ENCODE measurements at places on chromosomes 3 and 15.

DNA sequence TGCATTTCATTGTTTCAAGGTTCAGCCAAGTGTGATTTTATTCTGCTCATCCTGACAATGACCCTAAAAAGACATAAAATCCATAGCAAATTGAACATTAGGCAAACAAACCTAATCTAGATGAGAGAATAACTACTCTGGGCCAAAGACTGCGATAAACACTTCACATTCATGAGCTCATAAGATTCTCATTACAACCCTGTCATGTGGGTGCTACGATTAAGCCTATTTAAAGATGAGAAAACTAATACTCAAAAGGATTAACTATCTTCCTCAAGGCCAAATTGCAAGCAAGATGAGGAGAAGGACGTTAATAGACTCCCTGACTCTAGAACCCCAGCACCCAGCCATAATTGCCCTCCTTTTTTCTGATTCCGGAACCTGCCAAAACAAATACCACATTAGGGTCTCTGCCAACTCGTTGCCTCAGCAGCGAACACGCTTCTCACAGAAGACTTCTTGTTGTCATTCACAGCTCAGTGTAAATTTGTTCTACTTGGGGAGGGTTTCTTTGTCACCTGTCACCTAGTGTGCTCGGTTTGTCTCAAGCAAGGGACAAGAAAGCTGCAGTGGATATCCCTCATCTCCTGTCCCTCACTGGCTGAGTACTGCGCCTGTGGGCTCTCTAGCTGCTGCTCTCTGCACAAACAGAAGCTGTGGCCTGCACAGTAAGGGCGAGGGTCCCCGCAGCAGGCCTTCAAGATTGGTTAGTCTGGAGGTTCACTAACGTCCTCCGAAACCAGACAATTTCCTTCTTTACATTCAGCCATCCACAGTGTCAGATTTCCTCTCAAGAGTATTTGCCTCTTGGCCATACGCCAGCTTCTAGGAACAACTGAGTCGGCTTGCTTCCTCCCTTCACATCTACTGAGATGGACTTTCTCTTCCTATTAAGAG is 200.0 kb upstream of the UBE2E2 start:
- no peak for DNase-seq

GRCh38 chr3:52507359-52507758 is 12.2 kb downstream of the STAB1 start:
- peak; percentile 37 for DNase-seq

DNA sequence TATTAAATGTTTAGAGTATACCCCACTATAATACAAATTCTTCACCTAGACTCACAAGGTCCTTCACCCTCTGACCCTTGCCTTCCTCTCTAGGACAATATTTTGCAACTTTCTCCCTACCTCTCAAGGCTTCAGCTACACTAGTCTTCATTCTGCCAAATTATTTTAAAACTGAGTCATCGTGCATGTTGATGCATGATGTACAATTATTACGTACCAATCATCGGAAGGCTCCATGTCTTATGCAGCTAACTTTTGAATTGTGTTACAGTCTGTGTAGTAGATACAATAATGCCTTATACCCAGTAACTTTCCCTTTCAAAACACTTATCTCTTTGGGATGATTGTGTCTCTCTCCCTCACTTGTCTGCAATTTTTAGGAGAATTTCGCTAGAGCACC is 98.5 kb upstream of the ROBO2 start:
- DNase-seq: no peak

DNA sequence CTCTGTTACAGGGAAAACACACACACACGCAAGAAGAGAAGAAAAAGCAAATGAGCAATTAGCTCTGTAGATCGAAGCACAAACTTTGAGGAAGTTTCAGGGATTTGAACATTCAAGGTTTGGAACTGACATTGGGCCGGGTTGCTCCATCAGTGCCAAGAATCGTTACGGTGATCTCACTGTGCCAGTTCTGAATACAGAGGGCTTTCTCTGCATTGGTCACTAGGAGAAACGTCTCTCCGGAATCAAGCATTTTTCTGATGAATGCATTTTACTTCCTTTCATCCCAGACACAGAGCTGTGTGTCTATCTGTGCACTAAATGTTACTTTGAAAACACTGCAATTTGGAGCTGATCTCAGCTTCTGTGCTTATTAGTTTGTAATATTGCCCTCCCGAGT is 11.2 kb downstream of the HRH1 start:
- DNase-seq: no peak

- no peak for DNase-seq
Measured at GRCh38 chr3:29511701-29512100, 230.8 kb downstream of the RBMS3 start.

All from mesendoderm (in vitro differentiated cells).